ENCODE measurements at places on chromosomes 16 and 17. TPM values are rescaled to one million over a fixed set of nuclear protein-coding genes. Genes with fewer than 3 reads are reported as not detected.
A peak's percentile ranks its signal among the peaks of the same experiment; 100 is the strongest.

Gene TMEM220
- 0.98 TPM for total RNA-seq

Gene SMYD4
- total RNA-seq: 8.1 TPM

GRCh38 chr16:14301169-14302030 lies 230.3 kb downstream of the MRTFB start:
- DNase-seq: peak; percentile 18

- peak; percentile 56 for DNase-seq
These were observed 38.3 kb downstream of the ABCC12 start for GRCh38 chr16:48117217-48118105.

GRCh38 chr17:77304051-77304745 lies 163.4 kb downstream of the SEC14L1 start:
- DNase-seq: no peak

Gene CDK3
- 8.5 TPM for total RNA-seq

DNA sequence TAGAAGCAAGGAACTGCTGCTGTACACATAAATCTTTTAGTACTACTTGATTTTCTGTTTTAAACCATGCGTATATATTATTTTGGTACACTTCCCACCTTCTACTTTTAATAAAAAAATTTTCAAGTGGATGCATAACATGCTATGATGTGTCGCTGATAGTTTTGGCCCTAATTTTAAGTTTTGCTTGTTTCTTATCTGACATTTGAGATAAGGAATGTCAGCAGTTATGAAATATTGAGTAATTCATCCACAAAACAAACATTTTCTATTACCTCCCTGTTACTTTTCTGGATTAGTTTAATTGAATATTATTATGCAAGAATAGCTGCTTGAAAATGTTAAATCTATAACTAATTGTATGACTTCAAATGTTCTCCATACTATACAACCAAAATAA lies 35.8 kb downstream of the N4BP1 start:
- no peak for DNase-seq

Gene HCRT
- total RNA-seq: not detected

- no peak for DNase-seq
These were observed 114.5 kb upstream of the C17orf78 start for GRCh38 chr17:37261286-37261685.

Gene TMC7
- total RNA-seq: 6.9 TPM

GRCh38 chr16:31267332-31268032 lies 7.7 kb downstream of the ITGAM start:
- DNase-seq: peak; percentile 40

Gene PDILT
- not detected for total RNA-seq

DNA sequence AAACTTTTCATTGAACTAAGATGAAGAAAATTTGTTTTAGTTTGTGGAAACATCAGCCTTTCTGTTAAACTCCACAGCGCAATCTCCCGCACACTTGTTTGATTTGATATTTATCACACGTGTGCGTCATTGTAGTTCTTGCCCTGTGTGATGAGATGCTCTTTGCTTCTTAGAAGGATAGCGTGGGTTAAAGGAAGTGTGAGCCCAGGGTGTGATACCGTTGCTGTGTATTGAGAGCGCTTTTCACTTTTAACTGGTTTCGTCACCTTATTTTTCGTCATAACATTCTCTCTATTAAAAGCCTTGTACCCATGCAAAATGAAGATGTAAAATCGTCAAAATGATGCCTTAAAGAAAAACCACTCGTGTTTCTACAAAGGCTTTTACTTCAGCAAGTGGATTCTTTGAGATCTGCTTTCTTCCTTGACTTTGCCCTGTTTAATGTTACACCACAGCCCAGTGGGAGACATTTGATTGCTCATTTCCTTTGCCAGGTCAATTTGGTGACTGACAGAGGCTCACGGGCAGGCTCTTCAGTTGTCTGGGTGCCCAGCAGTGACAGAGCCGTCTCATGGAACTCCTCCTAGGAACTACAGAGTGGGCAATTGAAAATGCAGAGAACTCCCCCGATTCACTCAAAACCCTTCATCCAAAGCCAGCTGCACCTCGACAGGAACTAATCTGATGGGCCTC lies 61.1 kb downstream of the RPA1 start:
- DNase-seq: no peak

- no peak for DNase-seq
These were observed 4.0 kb upstream of the DHRS13 start for GRCh38 chr17:28906706-28907438.

- no peak for DNase-seq
These were observed 10.8 kb downstream of the SMTNL2 start for GRCh38 chr17:4594931-4595684.

DNA sequence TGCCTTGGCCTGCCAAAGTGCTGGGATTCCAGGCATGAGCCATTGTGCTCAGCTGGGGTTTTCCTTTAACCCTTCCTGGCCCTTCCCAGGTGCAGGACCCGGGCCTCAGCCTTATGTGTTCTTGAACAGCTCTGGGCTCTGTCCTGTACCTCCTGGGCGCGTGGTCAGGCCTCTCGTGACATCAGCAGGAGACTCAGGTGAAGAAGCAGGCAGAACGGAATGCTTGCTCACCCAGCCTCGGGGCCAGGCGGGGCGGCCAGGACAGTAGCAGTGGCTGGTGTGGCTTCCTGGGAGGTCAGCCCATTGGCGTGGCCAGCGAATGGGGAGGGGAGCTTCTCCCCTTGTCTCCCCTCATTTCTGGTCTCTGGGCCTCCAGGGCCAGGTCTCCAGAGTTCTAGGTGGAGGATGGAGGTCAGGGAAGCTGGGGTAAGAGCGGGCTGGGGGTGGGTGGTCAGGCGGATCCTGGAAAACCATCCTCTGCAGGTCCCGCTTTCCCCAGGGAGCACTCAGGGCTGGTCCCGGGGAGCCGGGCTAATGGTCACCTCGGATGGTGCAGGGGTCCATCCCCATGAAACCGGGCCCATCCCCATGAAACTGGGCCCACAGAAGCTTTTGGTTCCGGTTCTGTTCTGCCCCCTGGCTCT lies 281.5 kb downstream of the SEC14L1 start:
- DNase-seq: peak; percentile 89

GRCh38 chr17:55814377-55814776 lies 63.5 kb downstream of the PCTP start:
- no peak for DNase-seq

- peak; percentile 22 for DNase-seq
These were observed 6.9 kb upstream of the SLC7A6 start for GRCh38 chr16:68257251-68257905.

All from PC-3 (cell line).